NCI-H1436 (cell line): ENCODE measurements at places on chromosomes 2 and 18.

DNA sequence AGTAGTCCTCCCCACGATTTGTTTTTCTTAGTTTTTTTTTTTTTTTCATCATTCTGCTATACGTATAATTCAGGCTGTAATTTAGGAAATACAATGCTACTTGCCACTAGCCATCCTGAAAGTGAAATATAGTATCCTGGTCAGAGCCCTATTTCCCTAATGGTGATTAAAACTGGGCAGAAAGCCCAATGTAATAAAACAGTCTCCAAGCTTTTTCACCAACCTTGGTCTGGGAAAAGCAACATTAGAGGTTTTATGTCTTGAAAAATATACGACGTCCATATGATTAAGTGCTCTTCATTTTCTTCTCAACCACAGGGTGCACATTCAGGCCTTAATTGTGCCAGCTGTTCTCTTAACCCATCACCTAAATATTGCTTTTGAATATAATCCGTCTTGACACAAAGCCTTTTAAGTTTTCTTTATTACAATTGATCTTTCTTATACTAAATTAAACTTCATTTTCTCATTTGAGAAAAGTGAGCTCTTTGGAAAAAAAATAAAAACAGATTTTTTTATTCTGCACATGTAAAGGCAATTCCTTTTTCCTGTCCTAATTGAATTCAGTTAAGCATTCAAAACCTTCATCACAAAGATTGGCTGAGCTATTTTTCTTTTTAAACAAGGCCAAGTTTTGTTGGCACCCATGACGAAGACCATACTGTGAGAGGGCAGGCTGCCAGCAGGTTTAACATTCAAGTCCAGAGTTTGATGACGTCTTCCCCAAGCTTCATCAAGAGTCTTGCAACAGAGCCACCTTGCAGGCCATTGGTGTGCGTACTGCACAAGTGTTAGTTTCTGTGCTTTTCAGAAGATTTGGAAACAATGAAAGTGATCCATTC, 52.7 kb downstream of the MAP2 start:
- no peak for DNase-seq

- DNase-seq = no peak
Observed at GRCh38 chr2:222034058-222034457, 264.7 kb downstream of the PAX3 start.

- peak; percentile 25 for DNase-seq
Observed at GRCh38 chr2:137947728-137948336, 16.4 kb upstream of the HNMT start.

GRCh38 chr2:118918017-118918416, 24.0 kb upstream of the MARCO start:
- DNase-seq = no peak

- no peak for DNase-seq
Observed at GRCh38 chr2:238938003-238938400, 90.1 kb downstream of the TWIST2 start.

- DNase-seq = no peak
Observed at GRCh38 chr2:233221378-233222063, 30.0 kb upstream of the ATG16L1 start.

DNA sequence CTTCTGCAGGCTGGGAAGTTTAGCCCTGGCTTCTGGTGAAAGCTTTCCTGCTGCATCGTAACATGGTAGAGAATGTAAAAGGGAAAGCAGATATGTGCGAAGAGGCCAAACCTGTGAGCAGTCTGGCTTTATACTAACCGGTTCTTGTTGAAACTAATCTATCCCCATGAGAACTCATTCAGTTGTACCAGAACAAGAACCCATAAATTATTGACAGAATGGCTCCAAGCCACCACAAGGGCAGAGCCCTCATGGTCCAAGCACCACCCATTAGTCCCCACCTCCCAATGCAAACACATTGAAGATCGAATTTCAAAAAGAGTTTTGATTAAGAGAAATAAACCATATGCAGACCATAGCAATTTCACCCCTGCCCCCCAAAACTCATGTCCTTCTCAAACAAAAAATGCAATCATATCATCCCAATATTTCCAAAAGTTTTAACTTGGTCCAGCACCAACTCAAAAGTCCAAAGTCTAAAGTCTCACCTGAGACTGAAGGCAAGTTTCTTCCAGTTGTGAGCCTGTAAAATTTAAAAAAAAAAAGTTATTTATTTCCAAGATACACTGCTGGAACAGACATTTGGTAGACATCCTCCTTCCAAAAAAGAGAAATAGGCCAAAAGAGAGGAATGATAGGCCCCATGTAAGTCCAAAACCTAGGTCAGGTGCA, 318.9 kb downstream of the CNTNAP5 start:
- no peak for DNase-seq

GRCh38 chr2:133755480-133756300, 187.4 kb upstream of the NCKAP5 start:
- DNase-seq = no peak

GRCh38 chr2:142100970-142101369, 29.8 kb downstream of the LRP1B start:
- no peak for DNase-seq

DNA sequence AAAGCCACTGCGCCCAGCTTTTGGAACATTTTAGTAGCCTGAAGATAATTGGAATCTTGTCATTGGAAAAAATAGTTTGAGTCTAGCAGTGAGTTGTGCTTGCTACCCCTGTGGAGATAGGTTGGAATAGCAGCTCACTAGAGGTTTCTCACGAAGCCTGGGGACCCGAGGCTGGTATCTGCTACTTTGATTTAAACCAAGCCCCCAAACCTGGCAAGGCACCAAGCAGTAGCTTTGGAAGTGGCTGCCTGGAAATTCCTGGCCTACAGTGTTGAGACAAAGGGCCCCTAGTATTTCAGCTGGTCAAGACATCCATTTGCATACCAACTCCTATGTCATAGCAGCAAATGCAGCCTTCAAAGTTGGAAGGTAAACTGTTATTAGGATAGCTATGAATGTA, 42.1 kb downstream of the NOP58 start:
- no peak for DNase-seq
